ENCODE measurements at places on chromosomes 6 and 20.

DNA sequence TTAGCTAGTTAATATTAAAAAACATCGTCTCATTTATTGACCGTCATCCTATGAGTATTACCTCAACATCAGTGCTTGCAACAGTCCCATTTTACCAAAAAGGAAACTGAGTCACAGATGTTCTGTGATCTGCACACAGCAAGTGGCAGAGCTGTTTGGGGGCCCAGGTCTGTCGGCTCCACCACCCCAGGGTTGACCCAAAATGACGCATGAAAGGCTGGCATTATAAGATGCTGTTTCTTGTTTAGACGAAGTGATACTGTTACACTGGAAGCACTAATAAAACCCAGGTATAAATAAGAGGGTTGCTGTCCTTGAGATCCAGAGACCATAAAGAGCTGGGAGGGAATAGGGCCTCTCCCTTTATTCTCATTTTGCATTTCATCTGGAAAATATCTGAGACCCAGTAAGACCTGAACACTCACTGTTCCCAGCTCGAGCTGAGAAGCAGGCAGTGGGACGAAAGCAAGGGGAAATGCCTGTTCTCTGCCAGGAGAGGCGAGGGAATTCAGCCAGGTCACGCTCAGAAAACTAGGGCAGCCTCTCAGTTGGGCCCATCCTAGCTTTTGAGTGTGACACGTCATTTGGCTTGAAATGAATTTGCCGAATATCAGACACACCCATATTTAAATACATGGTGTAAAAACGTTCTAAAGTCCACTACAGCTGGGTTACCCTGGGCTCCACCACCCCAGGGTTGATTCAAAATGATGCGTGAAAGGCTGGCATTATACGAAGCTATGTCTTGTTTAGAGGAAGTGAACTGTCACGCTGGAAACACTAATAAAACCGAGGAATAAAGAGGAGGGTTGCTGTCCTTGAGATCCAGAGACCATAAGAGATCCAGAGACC, 1.4 kb upstream of the MICAL1 start:
- DNase-seq = no peak

DNA sequence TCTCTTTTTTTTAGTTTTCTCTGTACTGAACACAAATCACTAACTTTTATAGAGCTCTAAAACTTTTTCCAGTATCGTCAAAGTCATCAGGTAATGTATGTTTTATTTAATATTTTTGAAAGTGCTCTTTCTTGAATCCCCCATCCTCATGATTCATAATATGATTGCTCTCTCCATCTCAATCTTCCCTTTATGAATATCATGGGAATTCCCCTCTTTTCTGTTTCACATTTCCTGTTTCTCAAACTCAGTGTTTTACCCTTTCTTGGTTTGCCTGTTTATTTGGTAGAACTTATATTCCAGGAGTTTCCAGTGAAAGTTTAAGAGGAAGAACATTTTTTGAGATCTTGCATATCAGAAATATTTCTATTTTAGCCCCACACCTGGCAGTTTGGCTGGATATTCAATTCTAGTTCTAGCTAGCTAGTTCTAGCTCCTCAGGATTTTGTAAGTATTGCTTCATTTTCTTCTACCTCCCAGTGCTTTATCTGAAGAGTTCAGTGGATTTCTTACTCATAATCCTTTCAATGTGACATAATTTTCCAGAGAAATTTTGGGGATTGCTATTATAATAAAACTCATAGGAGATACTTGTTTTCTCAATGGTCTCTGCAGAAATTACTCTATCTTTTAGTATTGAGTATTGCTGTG, 6.1 kb upstream of the C6orf58 start:
- no peak for DNase-seq

DNA sequence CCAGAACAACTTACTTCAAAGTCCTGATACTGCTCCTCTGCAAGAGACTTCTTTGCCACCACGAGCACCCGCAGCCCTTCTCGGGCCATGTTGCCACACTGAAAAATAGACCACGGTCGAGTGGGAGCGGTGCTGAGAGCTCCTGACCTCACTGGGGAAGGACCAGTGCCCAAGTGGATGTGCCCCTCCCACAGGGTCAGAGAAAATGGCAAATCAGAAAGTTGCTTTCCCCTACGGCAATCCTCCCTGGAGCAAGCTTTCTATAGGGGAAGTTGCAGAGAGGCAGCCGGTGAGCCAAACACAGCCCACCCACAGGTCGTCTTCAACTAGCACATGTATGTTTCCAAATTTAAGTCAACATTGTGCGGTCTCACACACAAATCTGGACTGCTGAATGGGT, 85.1 kb upstream of the NFATC2 start:
- DNase-seq = no peak

DNA sequence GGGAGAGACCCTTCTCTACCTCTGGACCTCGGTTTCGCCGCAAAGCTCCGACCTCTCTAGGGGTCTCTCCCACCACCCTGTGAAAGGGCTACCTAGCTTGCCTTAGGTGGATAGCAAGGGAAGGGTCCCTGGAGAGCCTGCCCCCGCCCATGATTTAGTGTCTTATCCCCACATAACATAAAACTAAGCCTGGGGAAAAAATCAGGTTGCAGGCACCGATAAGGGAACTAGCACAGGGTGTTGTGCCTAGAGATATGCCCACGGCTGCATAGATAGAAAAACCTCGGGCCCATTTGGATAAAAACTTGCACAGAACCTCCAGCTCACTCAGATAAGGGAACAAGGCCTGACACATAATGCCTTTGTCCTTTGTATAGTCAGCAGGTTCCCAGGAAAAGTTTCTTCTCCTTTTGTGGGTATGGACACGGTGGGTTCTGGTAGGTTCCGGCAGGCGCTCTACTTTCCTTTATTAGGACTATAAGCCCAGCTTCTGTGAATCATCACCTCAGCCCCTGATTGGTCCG, 846 bp downstream of the ZSCAN31 start:
- DNase-seq = no peak

DNA sequence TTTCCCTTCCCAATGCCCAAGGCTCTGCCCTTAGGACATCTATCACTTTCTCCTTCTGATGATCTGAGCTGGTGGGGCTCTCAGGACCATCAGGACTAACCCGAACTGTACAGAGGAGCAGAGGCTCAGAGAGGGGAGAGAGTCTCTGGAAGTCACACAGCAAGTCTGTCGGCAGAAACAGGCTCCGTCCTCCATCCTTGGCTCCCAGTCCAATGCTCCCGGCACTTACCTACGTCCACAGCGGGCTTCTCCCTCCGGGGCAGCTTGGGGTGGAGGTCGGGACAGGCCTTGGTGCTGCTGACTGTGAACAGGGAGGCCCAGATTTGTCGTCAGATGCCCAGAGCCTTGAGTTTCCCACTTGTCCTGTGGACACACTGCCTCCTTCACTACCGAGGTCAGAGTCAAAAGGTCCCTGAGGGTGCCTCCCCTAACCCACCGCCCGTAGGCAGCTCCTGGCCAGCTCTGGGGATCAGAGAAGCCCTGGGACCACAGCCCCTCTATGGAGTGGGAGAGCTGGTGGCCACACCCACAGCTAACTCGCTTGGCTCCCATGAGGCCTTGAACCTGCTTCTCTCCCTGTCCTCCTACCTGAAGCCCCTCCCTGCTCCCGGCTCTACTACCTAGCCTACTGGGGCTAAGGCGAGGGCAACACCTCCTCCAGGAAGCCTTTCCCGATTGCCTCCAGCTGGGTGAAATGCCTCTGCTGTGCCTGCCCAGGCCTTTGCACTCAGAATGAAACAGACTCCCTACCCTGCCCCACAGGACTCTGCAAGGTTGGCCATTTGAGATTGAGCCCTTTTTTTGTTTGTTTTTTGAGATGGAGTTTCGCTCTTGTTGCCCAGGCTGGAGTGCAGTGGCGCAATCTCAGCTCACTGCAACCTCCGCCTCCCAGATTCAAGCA, 22.6 kb downstream of the VSTM2L start:
- no peak for DNase-seq

DNA sequence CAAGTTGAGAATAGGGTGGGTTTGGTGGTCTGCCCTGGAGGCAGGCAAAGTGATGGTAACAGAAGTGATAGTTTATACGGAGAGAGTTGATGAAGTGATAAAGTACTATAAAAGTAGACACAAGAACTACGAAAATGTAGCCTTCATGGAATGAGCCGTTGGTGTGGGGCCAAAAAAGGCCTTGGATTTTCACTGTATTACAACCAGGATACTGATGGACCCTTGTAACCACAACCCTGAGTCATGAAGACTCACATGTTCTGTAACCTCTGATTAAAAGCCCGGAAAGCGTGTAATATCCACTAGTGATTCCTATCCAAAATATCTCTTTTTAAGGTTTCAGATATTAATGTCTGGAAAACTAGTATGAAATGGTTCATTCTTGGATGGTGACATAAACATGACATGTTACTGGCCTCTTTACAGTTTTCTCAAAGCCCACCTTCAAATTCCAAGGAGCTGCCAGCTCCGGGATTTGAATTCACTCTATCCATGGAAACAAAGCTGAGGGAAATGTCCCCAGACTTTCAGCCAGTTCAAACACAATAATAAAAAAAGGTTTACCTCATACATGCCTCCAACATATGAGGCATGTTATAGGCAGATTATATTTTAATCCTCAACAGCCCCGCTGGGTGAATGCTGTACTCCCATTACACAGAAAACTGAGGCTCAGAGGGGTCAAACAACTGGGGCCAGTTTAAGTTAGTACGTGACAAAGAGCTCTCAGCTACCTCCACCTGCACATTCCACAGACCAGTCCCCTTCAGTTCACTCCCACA, 55.4 kb downstream of the MRPL14 start:
- no peak for DNase-seq

DNA sequence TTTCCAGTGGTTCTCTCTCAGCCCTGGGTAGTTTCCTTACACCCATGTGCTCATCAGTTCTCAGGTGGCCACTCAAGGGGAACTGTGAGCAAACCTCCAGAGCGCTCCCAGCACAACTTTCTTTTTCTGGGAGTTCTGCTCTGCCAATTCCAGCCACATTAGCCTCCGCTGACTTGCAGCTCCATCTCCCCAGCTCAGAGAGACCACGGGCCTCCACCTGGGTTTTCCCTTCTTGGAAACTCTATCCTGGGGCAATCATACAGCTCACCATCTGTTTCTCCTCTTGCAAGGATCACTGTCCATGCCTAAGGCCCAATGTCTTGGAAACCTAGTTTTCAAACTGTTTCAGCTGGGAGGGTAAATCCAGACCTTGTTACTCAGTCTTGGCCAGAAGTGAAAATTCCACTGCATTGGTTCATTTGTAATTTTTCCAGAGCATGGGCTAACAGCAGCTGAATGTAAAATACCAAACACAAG, 129.9 kb downstream of the EYA2 start:
- no peak for DNase-seq

GRCh38 chr6:150320442-150320841, 48.4 kb upstream of the IYD start:
- DNase-seq = no peak

DNA sequence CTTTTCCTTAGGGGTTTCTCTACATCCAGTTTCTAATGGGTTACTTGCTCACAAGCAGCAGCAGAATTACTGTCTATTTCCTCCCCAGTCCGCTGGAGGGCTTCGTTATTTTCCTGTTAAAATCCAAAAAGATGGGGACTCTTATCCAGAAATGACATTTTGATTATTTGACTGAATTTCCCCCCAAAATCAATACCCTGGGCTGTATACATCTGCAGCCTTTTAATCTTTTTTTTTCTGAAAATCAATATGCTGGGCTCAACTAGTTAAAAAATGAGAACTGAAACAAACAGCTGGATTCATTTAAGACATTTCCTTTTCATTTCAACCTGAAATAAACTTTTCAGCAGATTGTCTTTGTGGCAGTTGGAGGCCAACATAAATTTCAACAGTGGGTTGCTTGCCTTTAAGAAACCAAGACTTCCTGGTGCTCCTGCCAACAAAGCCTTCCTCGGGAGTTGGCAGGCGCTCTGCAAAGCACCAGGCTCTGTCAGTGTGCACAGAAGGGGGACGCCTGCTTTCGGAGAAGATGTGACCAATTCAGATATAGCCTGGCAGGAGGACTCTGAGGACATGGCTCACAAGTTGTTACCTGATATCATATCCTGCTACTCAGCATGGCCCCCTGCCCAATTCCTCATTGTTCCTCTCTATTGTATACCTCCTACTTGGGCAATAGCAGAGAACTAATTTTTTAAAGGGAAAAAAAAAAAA, 204.7 kb upstream of the ARG1 start:
- no peak for DNase-seq

DNA sequence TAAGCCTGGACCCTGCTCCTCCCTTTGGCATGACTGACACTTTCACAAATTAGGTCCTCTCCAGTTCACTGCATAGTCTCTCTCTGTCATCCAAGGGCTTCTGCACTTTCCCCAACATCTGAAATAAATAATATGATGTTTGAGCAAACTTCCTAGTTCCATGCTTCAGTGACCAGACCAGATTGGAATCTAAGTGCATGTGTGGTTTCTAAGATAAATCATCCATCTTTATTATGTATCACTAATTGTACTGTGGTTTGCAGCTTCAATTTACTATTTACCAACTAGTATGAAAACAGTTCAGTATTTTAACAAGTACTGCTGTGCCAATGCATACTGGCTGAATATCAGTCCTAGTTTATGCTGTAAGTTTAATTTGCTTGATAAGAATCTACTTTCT, 18.7 kb downstream of the SESN1 start:
- DNase-seq = no peak

GRCh38 chr6:38056361-38056760, 236.8 kb downstream of the ZFAND3 start:
- no peak for DNase-seq

DNA sequence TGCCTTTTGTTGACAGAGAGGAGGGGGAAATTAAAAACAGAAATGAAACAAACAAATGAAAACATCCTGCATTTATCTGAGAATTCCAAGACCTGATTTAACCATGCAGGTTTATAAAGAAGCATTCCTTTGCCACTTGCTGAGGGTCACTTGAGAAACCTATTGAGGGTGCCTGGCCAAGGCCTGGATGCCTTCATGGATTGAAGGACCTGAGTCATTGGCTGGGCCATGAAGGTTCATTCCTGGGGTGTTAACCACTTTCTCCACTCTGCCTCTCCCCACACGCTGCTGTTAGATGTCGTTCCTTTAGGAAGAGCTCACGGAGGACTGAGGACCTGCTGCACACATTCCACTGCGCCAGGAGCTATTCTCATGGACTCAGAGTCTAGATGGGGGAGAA, 49.7 kb downstream of the DAAM2 start:
- no peak for DNase-seq

DNA sequence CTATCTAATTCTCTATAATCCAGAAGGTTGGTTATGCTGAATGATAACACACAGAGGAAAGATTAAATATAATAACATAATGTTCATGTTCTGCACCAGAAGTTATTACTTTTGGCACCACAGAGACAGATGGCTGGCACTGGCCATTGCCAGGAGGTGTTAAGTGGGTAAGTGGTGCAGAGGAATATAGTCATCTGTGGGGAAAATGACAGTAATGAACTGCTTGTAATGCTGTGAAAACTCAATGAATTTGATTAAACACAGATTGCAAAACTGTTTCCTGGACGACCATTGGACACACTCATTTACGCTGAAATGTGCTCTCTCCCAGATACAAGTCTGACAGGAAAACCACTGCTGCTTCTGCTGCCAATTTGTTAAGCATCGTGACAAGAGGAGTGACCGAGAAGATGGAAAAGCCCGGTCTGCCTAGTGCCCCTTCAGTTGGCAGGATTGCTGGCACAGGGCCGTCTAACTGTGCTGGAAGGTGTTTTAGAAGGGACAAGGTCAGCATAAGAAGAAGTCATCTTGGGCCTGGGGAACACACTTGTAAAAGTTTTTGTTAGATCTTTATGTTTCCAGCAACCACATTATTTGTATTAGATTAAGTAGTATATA, 567.4 kb downstream of the CBLN4 start:
- no peak for DNase-seq
